ENCODE measurements at places on chromosomes 11 and 22. TPM values are rescaled to one million over a fixed set of nuclear protein-coding genes. Genes with fewer than 3 reads are reported as not detected.
A peak's percentile ranks its signal among the peaks of the same experiment; 100 is the strongest.

MIOX gene
- polyA plus RNA-seq = not detected

TEAD1 gene
- 19.1 TPM for polyA plus RNA-seq

MAJIN gene
- not detected for polyA plus RNA-seq

ZBTB44 gene
- polyA plus RNA-seq = 6.8 TPM

WBP2NL gene
- polyA plus RNA-seq = 0.66 TPM

POLD4 gene
- polyA plus RNA-seq = 66.6 TPM

TTC36 gene
- not detected for polyA plus RNA-seq

LMO2 gene
- 14.0 TPM for polyA plus RNA-seq

ALG9 gene
- 25.8 TPM for polyA plus RNA-seq

MS4A15 gene
- polyA plus RNA-seq = not detected

PRDM11 gene
- polyA plus RNA-seq = 7.7 TPM

- DNase-seq = no peak
Measured at GRCh38 chr22:44213489-44214043, 32.8 kb downstream of the PARVG start.

DNA sequence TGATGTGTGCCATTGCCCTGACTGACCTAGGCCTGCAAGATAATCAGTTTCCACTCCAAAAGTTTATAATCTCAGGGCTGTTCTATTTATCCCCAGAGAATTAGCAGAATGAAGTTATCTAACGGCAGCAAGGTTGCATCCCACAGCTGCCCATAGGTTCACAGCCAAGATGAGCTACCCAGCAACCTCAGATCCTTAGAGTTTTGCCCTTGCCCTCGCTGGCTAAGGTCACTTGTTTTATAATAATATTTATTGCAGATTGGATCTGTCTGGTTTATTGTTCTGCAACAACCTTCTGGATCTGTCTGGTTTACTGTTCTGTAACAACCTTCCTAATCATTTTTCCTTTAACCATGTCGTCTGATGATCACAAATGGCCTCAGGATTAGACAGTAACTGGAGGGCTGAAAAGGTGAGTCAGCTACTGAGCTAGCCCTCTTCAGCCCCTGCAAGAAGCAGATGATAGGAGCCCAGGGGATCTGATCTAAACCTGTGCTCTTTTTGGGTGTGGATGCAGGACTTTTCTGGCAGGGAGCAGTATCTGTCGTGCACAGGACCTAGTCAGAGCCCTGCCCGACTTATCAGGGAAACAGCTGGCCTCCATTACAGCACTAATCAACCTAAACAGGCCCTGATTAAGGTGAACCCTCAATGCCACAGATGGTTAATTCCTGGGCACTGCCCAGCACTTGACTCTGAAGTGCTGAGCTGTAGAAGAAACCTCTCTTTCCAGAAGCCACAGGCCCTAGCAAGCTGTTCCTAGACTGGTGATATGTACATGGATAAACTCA is 642.9 kb upstream of the KIRREL3 start:
- no peak for DNase-seq

DNA sequence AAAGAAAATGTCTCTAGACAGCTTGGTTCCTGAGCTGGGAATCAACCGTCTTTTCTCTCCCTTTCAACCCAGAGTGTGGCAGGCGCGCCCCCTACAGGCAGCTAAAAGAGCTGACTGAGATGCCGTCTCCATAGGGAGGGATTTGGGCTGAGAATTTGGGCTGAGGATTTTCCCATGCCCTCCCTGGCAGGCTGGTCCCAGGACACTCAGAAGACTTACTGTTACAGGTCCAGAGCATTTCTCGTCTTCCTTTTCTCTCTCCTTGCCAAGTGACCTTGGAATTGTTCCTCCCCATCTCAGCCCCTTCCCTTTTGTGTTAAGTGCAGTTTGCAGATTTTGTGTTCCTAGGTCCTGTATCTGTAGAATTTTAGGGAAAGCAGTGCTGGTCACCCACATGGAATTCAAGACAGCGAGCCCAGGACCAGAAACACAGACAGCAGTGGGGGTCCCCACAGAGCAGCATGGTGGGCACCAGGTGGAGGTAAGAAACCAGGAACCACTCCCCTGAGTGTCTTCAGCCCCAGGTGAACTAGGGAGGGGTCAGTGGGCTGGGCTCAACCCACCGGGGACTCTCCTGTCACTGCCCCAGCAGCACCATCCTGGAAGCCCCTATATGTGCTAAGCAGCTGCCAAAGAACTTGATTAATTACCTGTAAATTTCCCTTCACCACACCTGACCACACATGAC is 9.9 kb upstream of the IGLL5 start:
- peak; percentile 67 for DNase-seq

- DNase-seq = no peak
Measured at GRCh38 chr11:107770551-107770951, 58.7 kb upstream of the SLN start.

GRCh38 chr22:43812890-43813289 is 785 bp upstream of the EFCAB6 start:
- no peak for DNase-seq

- DNase-seq = no peak
Measured at GRCh38 chr11:107385361-107385981, 72.2 kb downstream of the CWF19L2 start.

DNA sequence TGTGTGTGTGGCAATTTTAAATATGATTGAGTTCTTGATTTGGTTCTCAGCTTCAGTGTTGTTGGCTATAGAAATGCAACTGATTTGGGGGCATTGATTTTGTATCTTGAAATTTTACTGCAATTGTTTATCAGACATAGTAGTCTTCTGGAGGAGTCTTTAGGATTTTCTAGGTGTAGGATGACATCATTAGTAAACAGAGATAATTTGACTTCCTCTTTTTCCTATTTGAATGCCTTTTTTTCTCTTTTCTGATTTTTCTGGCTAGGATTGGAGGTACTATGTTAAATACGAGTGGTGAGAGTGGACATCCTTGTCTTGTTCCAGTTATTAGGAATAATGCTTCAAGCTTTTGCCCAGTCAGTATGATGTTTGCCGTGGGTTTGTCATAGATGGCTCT is 124.9 kb downstream of the MSANTD4 start:
- DNase-seq = no peak

GRCh38 chr11:96366024-96366423 is 23.0 kb upstream of the MAML2 start:
- DNase-seq = no peak

- DNase-seq = no peak
Measured at GRCh38 chr11:19181531-19182261, 20.1 kb downstream of the CSRP3 start.

GRCh38 chr11:8566613-8567210 is 27.3 kb downstream of the STK33 start:
- DNase-seq = no peak

- no peak for DNase-seq
Measured at GRCh38 chr11:20060181-20060580, 100.1 kb downstream of the DBX1 start.

GRCh38 chr11:74634537-74634936 is 42.2 kb downstream of the POLD3 start:
- no peak for DNase-seq

GRCh38 chr11:86548271-86548917 is 124.0 kb downstream of the ME3 start:
- no peak for DNase-seq

- DNase-seq = no peak
Measured at GRCh38 chr11:79488286-79488685, 47.5 kb upstream of the TENM4 start.

DNA sequence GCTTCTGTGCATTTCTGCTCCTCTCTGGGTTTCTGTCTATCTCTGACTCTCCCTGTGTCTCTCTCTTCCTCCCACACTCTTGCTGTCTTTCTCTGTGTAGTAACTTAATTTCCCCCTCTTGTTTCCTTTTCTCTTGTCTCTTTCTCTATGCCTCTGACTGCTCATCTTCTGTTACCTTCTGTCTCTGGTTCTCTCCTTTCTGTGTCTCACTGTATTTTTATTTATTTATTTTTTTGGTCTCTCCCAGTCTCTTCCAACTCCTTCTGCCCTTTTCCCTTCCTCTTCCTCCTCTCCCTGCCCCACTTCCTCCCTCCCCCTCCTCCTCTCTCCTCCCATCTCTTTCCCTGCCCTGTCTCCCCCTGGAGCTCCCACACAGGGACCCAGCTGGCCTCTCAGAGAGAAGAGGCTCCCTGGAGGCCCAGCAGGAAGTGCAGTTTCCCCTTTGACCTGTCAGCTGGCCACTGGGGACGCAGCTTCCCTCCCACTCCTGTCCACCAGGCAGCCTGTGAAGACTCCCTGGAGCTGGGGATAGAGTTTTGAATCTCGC is 38.3 kb upstream of the MYH9 start:
- peak; percentile 76 for DNase-seq

GRCh38 chr22:38862375-38863329 is 9.4 kb downstream of the CBX6 start:
- DNase-seq = no peak

- no peak for DNase-seq
Measured at GRCh38 chr11:60370811-60371298, 7.5 kb upstream of the MS4A7 start.

- DNase-seq = no peak
Measured at GRCh38 chr11:35065566-35065965, 73.4 kb upstream of the CD44 start.

DNA sequence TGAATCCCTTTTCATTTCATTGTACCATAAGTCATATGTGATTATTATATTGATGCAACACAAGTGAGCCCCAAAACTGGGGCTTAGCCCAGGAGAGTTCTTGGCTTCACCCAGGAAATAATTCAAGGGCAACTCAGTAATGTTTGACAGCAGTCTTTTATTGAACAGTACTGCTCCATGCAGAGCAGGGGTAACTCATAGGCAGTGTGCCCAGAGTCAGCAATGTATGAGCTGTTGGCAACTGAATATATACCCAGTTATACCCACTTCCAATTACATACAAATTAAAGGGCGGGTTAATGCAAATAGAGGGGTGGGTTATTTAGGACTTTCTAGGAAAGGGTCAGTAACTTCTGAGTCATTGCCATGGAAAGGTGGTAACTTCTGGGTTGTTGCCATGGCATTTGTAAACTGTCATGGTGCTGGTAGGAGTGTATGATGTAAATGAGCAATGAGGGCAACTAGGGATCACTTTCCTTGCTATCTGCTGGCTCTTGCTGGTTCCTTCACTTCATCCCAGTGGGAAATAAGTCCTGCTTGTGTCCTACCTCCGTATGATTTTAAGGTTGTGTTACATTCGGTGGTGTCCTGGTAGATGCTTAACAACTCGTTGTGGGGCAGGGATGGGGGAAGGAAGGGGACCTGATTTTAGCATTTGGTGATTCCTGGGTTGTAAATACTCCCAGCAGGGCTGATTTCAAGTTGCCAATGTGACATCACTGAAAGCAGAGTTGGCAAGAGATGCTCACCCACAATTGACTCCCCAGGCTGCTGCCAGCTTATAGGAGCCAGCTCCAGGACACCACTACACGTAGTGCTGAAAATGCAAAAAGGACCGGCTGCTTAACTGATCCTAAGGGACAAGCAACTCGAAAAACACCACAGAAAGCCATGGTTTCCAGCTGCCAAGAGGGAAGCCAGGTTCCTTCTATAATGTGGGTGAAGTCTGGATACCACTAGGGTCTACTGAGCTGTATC is 70.1 kb downstream of the SYT9 start:
- no peak for DNase-seq

DNA sequence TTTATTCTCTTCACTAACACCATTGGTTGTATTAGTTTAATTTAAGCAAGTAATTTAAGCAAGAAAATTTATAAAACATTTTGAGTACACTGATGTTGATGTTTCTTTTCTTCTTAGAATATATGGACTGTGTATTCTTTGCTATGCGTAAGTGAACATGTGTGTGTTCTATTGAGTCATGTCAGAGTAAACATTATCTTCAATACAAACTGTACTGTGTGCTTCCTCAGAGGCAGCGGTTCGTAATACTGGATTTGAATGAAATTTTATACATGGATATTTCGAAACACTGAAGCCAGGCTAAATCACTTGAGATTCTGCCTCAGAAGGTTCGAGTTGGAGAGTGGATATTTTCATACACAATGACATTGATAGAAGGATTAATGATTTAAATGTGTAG is 452.6 kb downstream of the LUZP2 start:
- no peak for DNase-seq

DNA sequence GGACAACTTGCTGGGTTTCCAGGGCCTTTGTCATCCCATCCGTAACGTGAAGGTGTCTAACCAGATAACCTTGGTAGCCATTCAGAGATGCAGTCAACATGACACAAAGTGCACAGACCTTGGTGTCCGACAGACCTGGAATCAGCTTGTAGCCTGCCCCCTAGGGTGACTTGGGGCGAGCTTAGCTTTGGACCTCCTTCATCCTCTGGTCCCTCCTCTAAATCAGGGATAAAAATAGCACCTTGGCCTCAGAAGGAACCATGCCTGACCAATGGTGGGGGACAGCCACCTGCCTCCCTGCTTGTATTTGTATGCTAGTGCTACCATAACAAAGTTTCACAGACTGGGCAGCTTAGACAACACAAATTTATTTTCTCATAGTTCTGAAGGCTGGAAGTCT is 3.7 kb downstream of the SNRPD3 start:
- no peak for DNase-seq

DNA sequence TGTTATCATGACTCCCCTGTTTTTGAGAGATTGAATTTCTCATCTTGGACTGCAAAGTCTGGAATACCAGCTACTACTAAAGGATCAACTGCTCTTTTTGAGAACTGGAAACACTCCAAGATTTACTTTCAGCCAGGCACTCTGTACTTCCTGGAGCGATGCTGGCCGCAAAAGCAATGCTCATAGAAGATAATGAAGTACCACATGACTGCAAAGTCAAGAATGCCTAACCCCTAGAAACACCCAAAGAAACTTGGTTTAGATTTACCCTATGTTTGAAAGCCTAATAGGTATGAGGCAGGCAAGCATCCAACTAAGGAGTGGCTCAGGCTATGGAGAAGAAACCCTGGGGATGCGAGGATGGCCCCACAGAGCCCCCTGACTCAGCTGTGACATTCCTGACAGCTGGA is 47.7 kb upstream of the ARHGAP20 start:
- DNase-seq = no peak

DNA sequence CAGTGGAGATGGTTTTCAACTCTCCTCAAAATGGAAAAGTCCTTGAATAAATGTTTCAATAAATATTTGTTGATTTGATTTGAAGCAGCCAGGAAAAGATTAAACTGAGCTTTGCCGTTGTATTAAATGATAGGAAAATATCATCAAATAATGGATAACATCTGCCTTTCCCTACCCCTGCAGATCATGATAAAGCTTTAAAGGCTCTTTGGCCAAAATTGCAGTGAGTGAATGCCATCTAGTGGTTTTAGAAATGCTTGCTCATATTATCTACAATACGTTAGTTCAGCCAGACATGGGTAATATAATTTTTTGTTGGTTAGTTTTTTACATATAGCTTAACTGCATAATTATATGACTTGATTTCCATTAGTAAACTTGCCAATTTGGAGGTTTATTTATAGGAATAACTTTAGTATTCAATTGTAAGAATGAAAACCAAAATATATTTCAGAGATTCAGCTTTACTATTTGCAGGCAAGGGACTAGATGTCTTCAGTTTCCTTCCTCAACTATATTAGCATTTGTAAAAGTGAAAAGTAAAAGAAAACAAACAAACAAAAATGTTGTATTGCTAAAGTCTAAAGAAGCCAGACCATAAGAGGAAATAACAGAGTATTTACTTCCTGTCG is 159.2 kb downstream of the MSANTD4 start:
- no peak for DNase-seq

- DNase-seq = no peak
Measured at GRCh38 chr11:67577951-67578350, 5.7 kb upstream of the GSTP1 start.

All from heart right ventricle (tissue), 16 donors.